ENCODE measurements at places on chromosomes 11 and 22.

DNA sequence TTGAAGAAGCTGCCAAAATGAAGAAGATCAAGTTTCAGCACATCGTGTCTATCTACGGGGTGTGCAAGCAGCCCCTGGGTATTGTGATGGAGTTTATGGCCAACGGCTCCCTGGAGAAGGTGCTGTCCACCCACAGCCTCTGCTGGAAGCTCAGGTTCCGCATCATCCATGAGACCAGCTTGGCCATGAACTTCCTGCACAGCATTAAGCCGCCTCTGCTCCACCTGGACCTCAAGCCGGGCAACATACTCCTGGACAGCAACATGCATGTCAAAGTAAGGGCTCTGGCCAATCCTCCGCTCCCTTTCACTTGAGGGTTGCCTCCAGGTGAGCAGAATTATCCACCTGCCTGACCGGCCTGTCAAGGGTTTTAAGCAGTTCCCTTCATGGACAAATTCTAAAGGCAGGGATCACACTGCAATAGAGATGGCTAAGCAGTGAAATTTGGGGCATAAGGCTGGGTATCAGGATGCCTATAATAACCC lies 6.0 kb downstream of the ANKK1 start:
- DNase-seq: no peak

GRCh38 chr11:120740380-120740779 lies 228.8 kb downstream of the GRIK4 start:
- no peak for DNase-seq

DNA sequence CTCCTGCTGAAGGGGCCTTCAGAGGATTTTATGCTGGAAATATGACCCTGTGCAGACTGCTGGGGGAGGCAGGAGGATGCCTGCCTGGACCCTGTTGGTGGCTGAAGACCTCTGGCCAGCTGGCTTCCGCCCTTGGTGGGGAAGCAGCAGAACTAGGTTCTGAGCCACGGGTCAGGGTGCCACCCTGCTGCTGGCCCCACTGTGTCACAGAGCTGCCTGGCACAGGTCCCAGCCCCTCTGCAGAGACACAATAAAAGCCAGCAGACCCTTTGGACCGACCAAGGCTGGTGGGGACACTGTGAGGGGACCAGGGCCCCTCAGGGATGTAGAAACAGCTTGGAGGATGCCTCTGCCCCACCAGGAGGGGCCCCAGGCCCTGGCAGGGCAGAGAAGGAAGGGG lies 6.9 kb upstream of the SREBF2 start:
- no peak for DNase-seq

- DNase-seq: peak; percentile 36
These were observed 11.7 kb upstream of the PATL1 start for GRCh38 chr11:59680287-59681154.

DNA sequence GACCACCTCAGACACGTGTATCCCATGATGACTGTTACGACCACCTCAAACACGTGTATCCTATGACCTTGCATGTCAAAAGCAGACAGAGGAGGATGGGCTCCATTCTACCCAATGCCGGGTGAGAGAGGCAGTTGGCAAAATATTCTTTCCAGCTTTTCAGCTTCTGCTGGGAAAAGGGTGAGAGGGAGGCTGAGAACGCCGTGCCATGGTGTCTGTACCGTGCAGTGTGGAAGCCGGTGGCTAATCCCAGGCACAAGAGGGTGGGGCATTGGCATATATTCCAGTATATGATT lies 1478.4 kb downstream of the TBC1D22A start:
- no peak for DNase-seq

- no peak for DNase-seq
These were observed 26.3 kb upstream of the ISX start for GRCh38 chr22:35039625-35040024.

DNA sequence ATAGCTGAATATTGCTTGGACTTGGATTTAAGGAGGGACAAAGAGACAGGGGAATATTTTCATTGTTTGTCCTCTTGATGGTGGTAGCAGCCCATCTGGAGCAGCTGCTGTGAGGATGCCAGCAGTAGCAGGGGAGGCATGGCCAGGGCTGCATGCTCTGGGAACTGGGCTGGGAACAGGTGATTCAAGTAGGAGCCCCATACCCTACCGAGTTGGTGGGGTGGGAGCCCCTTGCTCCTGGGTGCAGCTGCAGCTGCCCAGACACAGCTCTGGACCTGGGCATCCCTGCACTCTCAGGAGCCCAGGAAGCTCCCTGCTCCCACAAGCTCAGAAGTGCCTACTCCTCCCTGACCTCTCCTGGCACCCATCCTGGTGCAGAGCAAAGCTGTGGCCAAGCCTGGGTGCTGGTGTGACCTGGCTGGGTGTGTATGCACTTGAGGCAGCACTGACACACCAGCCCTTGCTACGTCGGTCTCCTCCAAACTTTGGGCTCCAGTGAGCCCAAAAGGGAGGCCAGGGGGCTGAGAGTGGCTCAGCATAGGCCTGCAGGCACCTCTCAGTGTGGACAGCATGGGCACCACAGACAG lies 341.8 kb upstream of the CCDC179 start:
- DNase-seq: no peak

DNA sequence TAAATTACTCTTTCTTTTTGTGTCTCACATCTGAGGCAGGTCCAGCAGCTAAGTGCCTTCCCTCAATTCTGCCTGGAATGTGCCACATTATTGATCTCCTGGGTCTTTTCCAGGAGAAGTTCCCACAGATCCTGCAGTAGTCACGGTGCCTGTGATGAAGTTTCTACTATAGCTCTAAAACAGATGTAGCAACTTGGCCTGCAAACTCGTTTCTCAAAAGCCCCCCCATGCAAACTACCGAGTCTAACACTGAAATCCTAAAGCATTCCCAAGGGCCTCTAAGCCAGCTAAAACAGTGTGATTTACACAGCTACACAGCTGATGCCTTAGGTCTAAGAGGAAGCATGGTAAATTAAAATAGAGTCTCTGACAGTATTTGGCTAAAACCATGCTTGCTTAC lies 54.3 kb downstream of the DDI1 start:
- no peak for DNase-seq

- no peak for DNase-seq
These were observed 345.6 kb upstream of the B3GAT1 start for GRCh38 chr11:134757633-134758032.

DNA sequence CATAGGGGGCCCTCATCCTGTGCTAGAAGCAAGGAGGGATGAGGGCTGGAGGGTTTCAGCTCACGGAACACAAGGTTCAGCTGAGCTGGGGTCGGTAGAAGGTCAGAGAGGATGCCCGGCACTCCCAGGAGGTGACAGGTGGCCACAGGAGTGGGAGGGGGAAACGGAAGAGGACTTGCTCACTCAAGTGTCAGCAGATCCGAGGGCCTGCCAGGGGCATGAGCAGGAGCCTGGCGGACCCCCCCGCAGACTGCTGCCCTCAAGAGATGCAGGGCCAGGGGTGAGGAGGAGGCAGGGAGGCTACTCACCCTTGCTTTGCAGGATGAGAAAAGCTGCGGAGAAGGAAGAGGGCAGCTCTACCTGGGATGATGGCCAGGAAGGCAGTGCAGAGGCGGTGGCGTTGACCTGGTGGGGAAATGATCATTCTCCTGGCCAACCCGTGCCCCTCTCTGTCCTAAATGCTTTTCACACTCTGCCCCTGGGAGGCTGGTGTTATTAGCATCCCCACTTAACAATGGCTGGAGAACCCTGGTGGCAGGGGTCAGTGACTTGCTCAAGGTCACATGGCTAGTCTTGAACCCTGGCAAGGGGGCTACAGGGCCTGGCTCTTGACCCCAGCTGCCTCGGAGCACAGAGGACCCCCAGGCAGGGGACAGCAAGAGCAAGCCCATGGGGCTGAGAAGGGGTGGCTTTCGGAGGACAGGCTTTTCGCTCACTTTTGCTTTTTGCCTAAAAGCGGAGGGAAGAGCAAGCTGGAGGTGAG lies 30.1 kb upstream of the CSNK1E start:
- DNase-seq: no peak

GRCh38 chr11:117733316-117733715 lies 63.7 kb downstream of the DSCAML1 start:
- DNase-seq: no peak

DNA sequence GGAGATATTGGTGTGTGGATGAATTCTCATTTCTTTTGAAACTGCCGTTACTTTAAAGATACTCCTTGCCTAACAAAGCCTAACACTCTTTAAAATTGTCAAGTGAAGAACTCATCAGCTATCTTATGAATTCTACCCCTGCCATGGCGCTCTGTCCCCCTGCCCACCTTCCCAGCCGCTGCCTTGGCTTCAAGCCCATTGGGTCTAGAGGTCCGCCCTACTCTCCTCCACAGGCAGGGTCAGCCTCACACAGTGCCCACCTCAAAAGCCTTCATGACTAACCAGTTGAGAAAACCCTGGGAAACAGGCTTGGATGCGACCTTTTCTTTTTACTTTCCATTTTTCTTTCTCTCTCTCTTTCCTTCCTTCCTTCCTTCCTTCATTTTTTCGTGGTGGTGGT lies 128.6 kb downstream of the RRAS2 start:
- no peak for DNase-seq

DNA sequence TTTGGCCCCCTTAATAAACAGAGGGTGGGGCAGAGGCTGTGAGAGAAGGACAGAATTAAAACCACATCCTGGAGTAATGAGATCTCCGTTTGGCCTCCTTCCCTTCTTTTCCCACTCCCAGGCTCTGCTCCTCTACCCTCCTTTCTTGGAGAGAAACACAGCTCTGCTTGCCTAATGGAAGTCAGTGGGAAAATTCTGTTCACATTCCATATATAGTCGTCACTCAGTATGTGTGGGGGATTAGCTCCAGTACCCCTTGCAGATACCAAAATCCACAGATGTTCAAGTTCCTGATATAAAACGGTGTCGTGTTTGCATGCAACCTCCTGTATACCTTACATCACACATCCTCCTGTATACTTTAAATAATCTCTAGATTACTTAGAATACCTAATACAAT lies 37.6 kb upstream of the THY1 start:
- no peak for DNase-seq

DNA sequence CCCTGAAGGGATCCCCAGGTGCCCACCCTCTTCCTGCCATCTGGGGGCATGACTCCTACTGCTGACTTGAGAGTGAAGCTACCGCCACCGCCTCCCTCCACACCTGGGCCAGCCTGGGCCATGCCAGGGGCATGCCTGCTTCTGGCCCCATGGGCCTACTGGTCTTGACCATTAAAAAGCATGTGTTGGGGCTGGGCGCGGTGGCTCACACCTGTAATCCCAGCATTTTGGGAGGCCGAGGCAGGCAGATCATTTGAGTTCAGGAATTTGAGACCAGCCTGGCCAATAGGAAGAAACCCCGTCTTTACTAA lies 37.7 kb upstream of the CCDC188 start:
- DNase-seq: no peak

- no peak for DNase-seq
These were observed 119.4 kb downstream of the TTC28 start for GRCh38 chr22:28560046-28560742.

DNA sequence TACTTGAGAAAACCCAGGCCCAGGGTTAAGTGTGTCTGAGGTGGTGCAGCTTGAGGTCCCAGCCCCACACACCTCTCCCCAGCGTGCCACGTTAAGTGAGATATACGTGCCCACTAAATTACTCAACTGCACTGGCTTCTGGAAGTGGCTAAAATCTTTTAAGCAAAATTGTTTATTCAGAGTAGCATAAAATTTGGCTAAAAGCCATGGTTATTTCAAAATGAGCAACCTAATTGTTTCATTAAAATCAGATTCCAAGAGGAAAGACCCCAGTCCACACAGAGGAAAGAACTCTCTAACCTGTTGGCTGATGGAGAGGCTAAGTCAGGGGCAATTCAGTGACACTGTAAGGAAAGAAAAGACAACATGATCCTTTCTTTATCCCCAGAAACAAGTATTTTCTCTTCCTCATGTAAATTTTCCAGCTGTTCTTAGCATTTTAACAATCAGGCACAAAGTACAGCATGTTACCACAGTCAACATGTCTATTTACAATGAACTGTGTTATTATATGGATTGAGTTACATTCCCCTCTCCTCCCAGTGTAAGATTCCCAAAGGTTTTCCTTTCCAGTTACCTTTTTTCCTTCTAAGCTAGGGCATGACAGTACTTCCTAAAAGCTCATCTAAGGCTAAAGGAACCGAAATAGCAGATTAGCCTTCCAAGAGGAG lies 26.6 kb downstream of the NUP50 start:
- no peak for DNase-seq

DNA sequence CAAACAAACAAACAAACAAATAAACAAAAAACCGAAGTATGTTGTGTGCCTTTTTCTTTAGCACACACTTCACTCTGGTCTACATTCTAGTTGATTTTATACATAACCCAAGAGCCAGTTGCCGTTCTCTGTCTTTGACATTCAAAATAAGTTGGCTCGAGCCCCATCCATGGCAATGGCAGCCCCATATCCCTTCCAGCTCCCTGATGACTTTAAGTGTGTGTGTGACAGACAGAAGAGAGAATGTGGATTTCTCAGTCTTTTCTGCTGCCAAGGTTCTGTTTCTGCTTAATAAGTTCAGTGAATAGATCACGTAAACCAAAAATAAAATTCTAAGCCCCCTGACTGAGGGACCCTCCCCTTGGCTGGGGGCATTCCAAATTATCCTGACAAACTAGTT lies 100.6 kb upstream of the TENM4 start:
- no peak for DNase-seq

DNA sequence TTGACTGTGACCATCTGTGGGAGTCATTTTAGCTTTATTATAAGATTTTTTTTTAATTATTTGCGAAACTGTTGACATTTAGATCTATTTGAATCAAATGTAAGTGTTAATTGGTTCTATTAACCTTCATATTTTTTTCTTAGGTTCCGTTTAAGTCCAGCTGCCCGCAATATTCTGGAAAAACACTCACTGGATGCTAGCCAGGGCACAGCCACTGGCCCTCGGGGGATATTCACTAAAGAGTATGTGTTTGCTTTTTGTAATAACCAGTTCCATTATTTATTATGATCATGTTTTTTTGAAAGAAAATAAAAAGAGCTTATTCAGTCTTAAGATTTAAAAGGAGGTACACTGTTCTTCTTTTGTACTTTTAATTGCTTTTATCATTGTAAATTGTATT lies 43.9 kb downstream of the PDHX start:
- no peak for DNase-seq

- DNase-seq: no peak
These were observed 134.0 kb downstream of the KIF18A start for GRCh38 chr11:27973851-27974536.

GRCh38 chr11:117972629-117973502 lies 13.3 kb upstream of the IL10RA start:
- DNase-seq: no peak

GRCh38 chr11:94326947-94327346 lies 22.6 kb downstream of the IZUMO1R start:
- no peak for DNase-seq

DNA sequence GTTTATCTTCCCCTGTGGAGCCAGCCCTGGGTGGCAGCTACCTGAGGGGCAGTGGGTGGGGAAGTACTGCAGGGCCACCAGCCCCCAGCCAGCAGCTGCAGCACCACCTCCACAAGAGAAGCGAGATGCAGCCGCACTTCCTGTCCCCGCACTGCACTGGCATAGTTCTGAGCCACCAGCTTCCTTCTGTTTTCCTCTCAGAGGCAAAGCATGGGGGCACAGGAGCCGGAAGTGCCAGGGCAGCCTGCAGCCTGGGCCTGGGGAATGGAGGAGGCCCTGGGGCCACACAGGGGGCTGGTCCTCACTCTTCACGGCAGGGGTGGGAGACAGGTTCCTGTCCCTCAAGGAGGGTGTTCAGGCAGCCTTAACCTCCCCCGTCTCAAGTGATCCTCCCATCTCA lies 11.9 kb upstream of the SH3BP1 start:
- DNase-seq: no peak
